Activated CD4-positive, alpha-beta memory T cell treated with anti-CD3 and anti-CD28 coated beads, Interleukin-2, amount 10 ng/mL, durations not matched to agents 7 days and 5 days (primary cell): ENCODE measurements at places on chromosomes 1 and 21. TPM values are rescaled to one million over a fixed set of nuclear protein-coding genes. Genes with fewer than 3 reads are reported as not detected.
A peak's percentile ranks its signal among the peaks of the same experiment; 100 is the strongest.

ERRFI1 gene
- total RNA-seq, result 1.0 TPM

- H3K27ac ChIP-seq, result no peak overlapping the region
- DNase-seq, result no peak
These were observed 133.3 kb upstream of the GPR52 start for GRCh38 chr1:174314433-174314832.

DNA sequence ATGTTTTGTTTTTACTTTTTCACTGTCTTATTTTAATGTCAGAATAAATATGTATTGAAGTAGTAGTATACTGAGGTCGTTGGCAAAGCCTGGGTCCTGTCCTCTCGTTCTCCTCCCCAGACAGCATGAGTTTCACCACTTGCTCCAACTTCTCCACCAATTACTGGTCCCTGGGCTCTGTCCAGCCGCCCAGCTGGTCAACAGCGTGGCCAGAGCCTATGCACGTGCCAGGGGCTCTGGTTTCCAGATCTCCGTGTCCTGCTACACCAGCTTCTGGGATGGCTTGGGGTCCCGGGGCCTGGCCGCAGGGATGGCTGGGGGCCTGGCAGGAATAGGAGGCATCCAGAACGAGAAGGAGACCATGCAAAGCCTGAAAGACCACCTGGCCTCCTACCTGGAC, 19.3 kb downstream of the PTPN14 start:
- no peaks in the 10 kb centered on the region for H3K4me1 ChIP-seq
- peaks cover 10% of the 10 kb centered on the region for H3K27me3 ChIP-seq
- no peak overlapping the region for H3K27ac ChIP-seq
- no peak for DNase-seq
- no peak overlapping the region for H3K4me3 ChIP-seq
- no peaks in the 10 kb centered on the region for H3K36me3 ChIP-seq

- peak; percentile 81 for DNase-seq
- H3K4me1 ChIP-seq, result peaks cover 16% of the 10 kb centered on the region
- no peak overlapping the region for H3K27ac ChIP-seq
- no peak overlapping the region for H3K4me3 ChIP-seq
These were observed 54.7 kb downstream of the MEF2D start for GRCh38 chr1:156445789-156446263.

DNA sequence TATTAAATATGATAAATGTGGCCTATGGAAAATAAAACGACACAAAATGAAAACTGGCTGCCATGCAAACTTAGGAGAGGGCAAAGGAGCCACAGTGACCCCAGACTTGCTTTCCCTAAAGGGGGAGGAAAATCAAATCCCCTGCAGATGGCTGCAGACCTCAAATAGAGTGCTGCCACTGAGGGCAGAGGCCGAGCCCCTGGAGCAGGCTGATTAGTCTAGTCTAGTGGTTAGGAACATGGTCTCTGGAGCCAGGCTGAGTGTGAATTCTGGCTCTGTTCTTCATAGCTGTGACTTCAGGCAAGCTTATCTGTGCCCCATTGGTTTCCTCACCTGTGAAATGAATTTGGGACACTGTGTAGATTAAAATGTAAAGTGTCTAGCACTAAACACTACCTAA, 60.8 kb downstream of the ITPKB start:
- DNase-seq, result no peak
- H3K4me3 ChIP-seq, result peak overlapping the region; percentile 70
- peak overlapping the region; percentile 79 for H3K27ac ChIP-seq
- peaks cover 18% of the 10 kb centered on the region for H3K36me3 ChIP-seq
- H3K4me1 ChIP-seq, result peaks cover 81% of the 10 kb centered on the region
- no peaks in the 10 kb centered on the region for H3K27me3 ChIP-seq

GRCh38 chr1:219528633-219529032, 84.3 kb downstream of the ZC3H11B start:
- no peaks in the 10 kb centered on the region for H3K36me3 ChIP-seq
- H3K27ac ChIP-seq, result no peak overlapping the region
- no peak for DNase-seq
- no peak overlapping the region for H3K4me3 ChIP-seq
- no peaks in the 10 kb centered on the region for H3K4me1 ChIP-seq
- H3K27me3 ChIP-seq, result no peaks in the 10 kb centered on the region

DNA sequence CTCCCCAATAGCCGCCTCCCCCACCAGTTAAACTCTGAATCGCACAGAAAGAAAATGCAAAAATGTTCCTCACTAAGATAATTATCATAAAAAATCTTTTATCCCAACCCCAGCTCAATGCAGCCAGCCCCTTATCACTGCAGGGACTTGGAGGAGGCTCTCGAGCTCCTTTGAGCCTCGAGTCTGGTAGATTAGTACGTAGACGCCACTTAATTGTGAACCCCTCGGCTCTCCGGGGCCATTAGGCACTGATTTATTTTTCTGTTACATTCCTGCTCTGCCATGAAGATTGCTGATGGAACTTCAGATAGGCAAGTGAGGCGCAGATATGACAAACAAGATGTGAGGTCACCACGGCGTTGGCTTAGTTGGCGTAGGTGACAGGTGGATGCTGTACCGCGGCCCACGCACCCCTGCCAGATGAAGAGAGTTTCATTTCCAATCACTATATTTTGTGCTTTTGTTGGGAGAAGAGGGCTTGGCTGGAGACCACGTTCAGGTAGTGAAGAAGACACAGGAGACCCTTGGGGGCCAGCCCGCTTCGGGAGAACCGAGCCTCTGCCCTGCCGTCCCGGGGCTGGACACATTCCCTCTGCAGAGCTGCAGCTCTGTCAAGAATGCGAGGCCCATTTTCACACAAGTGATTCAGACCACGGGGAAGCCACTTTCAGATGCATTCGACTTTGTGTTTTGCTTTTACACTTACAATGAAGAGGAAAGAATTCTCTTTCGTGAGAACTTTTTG, 55.9 kb upstream of the ARHGEF16 start:
- H3K36me3 ChIP-seq, result no peaks in the 10 kb centered on the region
- H3K4me1 ChIP-seq, result no peaks in the 10 kb centered on the region
- DNase-seq, result no peak
- no peak overlapping the region for H3K27ac ChIP-seq
- peaks cover 9% of the 10 kb centered on the region for H3K27me3 ChIP-seq
